GM20000 (cell line): ENCODE measurements at places on chromosomes 5 and 9.

GRCh38 chr9:84841931-84842330 lies 172.4 kb downstream of the NTRK2 start:
- no peak for DNase-seq

DNA sequence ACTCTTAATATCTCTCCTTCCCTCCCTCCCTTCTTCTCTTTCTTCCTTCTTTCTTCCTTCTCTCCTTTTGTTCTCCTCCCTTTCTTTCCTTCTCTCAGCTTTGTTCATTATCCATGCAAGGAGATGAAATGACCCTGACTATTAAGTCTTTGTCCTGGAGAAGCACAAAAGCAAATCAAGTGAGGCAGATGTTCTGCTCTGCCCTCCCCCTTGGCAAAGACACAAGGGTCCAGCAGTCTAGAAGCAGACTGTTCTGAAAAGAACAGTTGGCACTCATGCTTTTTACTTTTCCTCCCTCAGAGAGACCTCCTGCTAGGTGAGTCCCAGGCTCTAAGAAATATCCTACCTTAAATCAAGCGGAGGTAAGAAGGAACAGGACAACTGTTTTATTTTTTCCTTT lies 1067.6 kb upstream of the DMAC1 start:
- no peak for DNase-seq

GRCh38 chr5:81855591-81855990 lies 104.7 kb upstream of the SSBP2 start:
- DNase-seq: no peak

DNA sequence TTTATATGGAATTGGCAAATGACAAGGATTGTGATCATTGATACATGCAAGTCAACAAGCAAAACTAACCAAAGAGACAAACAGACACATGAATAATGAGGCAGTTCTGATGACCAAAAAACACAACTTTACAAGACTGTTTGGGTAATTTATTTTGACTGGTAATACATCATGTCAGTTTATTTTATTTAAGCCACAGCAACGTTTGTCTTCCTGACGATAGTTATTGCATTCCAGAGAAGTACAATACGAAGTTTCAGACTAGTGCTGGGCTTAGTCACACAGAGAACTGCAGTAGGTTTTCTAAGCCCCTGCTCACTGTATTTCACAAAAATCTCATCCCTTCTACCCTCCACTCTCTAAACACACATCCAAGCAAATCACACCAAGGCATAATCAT lies 514.2 kb downstream of the RAB3C start:
- no peak for DNase-seq

DNA sequence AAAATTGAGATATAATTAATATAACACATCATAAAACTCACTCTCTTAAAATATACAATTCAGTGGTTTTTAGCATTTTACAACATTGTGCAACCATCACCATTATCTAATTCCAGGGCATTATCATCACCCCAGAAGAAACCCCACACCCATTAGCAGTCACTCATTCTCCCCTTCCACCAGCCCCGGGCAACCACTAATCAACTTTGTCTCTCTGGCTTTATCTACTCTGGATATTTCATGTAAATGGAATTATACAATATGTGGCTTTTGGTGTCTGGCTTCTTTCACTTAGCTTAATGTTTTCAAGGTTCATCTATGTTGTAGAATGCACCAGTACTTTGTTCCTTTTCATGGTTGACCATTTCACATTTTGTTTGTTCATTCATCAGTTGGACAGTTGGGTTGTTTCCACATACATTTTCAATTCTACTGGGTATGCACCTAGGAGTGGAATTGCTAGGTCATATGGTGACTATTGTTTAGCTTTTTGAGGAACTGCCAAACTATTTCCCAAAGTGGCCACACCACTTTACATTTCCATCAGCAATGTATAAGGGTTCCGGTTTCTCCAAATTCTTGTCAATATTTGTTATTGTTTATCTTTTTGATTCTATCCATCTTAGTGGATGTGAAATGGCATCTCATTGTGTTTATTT lies 62.4 kb downstream of the MARCHF3 start:
- no peak for DNase-seq

GRCh38 chr9:88658311-88658822 lies 123.4 kb downstream of the NXNL2 start:
- DNase-seq: no peak

GRCh38 chr5:178516504-178517235 lies 73.5 kb downstream of the COL23A1 start:
- DNase-seq: no peak

DNA sequence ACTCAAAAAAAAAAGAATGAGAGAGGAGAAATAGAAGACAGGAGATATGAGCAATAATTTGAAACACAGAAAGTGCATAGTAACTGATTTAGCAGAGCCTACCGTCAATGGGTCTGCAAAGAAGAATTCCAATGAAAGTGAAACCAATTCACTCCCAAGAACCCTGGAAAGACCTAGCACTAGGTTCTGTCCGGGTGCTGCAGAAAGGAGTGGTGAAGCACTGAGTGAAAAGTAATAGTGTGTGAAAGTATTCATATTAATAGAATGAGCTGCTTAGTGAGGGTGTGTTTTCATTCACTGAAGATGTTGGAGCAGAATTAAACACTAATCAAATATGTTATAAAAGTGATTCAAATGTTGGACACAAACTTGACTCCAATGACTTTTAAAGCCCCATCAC lies 51.3 kb upstream of the SLC30A5 start:
- DNase-seq: no peak

DNA sequence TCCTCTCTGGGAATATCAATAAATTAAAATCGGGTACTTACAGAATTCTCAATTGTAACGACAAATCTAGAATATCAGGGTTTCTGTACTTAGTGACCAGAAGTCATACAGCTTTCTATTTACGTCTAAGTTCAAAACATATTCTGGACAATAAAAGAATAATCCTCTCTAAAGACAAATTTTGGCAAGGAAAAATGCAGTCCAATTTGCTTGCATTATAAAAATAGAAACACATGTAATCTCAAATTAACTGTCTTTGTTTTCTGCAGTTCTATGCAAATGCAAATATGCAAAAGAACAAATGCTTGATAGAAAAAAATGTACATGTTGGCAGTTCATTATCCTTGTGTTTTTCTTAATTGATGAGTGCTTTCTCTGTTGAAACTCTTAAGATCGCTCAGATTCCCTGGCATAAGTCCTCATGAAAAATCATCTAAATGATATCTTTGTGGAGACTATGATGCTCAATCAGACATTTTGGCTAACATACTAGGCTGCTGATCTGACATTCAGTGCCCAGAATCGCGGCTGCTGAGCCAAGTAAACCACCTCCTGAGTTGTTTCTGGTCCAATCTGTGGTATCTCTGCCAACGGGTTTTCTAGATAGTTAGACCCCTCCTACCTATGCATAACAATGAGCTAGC lies 990.1 kb upstream of the C9orf72 start:
- no peak for DNase-seq

DNA sequence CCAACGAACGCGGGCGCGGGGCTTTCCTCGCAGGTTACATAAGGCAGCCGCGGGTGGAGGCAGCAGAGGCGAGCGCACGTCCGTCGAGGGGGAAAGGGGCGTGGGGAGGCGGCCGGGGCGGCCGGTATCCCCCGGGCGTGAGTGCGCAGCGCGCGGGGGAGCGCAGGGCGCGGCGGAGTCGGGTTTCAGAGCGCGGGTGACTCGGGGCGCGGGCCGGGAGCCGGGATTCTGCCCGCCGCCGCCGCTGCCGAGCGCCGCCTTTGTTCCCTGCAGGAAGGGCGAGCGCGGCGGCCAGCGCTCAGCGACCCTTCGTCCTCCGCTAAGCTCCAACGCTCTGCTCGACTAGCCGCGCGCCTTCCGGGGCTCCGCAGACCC lies at the start of gene COL15A1:
COL15A1 (plus strand) TSS at position 226 of the 375 bp plus-strand sequence. CDS start 155 bp downstream, outside the sequence.
- DNase-seq: no peak

GRCh38 chr9:7297521-7297920 lies 502.1 kb downstream of the DMAC1 start:
- DNase-seq: no peak

- DNase-seq: no peak
Observed at GRCh38 chr5:5042806-5043205, 97.3 kb upstream of the ADAMTS16 start.

DNA sequence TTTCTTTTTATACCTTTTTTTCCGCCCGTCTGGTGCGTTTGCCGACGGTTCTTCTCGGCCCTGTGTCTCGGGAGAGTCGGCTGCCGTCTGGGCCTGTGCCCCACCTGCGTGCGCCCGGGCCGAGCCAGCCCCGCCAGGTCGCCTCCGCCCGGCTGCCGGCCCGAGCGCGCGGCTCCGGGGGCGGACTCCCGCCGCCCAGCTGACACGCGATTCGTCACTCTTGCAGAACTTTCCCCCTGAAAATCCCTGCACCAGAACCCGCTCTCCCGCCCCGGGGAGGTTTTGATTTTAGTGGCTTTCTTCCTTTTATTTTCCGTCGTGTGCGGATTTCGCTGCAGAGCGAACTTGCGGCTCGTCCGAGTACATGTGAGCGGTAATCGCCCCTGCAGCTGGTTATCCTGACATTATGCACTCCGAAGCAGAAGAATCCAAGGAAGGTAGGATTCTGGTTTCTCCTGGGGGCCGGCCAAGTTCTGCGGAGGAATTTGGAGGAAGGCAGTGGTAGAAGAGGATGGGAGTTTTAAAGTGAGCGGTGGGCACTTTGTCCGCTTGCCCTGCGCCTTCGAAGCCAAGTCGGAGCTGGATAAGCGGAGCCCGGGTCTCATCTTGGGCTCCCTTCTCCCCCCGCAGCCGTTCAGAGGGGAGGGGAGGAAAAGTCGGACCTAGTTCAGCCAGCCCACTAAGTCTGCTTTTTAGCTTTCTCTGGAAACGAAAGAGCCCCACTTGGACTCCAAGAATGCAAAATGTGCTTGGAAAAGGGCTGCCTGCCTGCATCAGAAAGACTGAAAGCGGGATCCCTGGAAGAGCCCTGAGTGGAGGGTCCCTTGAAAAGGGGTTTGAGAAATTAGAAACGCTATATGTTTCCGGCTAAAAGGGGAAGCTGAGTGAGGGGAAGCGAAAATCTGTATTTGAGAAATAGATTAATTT lies at the start of gene TNFAIP8:
TNFAIP8 (plus strand) TSS at position 335 of the 927 bp plus-strand sequence; CDS start at position 407, 72 bp downstream.
- DNase-seq: peak; percentile 82

DNA sequence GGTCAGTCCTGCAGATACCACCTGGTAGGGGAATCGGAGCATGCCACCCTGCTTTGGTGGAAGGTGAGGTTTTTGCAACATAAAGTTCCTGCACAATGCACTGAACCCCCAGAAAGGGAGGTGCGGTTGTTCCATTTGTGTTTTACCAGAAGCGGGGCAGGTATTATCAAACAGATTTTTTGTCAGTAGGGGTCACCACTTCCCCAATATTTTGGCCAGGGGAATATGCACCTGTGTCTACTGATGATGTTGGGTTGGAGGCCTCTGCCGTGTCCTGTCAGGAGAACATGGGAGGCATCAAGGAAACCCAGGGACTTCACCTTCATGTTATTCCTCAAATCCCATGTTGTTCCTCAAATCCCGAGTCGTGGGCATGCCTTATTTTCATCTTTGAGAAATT lies 438.7 kb downstream of the NTRK2 start:
- no peak for DNase-seq

DNA sequence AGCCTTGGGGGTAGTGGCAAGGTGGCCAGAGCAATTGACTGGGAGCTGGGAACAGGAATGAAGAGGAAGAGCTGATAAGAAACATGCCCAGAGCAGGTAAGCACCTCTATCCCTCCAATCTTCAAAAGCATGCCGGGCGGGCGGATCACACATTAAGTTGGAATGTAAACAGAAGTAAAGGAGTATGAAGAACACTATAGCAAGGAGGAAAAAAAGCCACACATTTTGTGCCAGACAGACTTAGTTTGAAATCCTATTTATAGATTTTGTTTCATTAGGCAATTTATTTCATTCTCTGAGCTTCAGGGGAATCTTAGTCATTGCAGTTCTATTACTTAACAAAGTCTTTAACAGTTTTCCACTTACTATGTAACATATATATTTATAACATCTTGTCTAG lies 173.9 kb upstream of the TNC start:
- DNase-seq: no peak

- DNase-seq: no peak
Observed at GRCh38 chr5:129042306-129042705, 52.2 kb upstream of the ISOC1 start.

DNA sequence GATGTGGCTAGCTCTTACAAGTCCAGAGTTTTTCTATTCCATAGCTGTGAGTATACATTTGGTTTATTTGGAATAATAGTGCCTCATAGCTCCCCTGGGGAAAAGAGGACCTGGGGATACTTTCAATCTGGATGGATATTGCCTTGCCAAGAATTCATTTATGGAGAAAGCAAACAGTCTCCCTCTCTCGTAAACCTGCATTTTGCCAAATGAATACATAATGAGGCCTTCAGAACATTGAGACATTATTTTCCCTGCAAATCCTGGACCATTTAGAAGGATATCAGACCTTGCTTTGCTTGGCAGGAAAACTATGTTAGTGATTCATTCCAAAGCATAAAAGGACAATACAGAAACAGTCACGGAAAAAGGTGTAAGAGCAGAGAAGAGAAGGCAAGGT lies 569.6 kb upstream of the BRINP1 start:
- no peak for DNase-seq

GRCh38 chr5:179974946-179975712 lies 67.4 kb upstream of the TBC1D9B start:
- peak; percentile 64 for DNase-seq

GRCh38 chr5:115626445-115626823 lies 598 bp upstream of the TMED7 start:
- DNase-seq: peak; percentile 28

GRCh38 chr9:124517600-124517999 lies 10.4 kb upstream of the NR5A1 start:
- no peak for DNase-seq

DNA sequence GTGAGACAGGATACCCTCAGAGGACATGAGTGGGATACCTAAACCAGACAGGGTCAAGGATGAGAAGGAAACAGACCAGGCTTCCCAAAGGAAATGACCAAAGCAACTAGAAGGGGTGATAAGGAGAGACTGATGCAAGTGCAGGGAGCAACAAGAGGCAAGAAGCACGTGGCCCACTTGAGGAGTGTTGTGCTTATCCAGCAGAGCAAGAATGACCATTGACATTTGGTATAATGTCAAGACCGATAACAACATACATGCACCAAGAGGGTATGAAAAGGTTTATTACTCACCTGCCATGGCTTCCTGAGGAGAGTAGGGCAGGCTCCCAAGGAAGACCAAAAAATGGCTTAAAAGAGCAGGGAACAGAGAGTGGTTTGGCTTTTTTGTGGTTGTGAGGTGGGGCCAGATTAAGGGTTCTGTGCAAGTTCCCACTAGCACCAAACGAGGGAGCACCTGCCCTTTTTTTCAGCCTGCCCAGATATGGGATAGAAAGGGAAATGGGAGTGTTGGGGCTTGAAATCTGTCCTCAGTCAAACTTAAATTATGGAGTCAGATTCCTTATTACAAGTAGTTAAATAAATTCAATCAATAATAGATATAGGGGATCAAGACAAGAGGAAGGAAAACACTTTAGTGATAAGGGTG lies 513.6 kb downstream of the RASEF start:
- no peak for DNase-seq

- DNase-seq: no peak
Observed at GRCh38 chr9:114791736-114792135, 14.1 kb downstream of the TNFSF15 start.

GRCh38 chr9:7324152-7324598 lies 475.4 kb downstream of the DMAC1 start:
- no peak for DNase-seq

GRCh38 chr5:128111818-128112448 lies 28.4 kb downstream of the SLC12A2 start:
- DNase-seq: no peak
